ENCODE measurements at places on chromosomes 12 and 14.

GRCh38 chr12:119326341-119326740 is 8.2 kb upstream of the CCDC60 start:
- no peak for DNase-seq

DNA sequence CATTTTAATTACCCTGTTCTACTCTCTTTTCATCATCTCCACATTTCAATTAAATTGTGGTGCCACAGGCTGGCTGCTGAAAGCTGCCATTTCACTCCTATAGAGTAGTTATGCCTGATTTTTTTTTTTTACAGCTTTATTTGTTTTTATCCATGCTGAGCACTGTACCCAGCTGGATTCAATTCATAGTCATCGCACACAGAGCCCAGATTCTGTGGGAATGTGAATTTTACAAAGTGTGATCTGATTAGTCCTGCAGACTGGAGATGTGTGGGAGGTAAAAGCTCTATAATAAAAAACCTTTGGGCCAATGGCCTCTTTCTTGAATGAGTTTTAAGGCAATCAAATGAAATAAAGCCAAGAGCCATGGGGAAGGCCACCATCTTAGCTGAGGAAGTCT is 190.2 kb downstream of the ANO4 start:
- no peak for DNase-seq

DNA sequence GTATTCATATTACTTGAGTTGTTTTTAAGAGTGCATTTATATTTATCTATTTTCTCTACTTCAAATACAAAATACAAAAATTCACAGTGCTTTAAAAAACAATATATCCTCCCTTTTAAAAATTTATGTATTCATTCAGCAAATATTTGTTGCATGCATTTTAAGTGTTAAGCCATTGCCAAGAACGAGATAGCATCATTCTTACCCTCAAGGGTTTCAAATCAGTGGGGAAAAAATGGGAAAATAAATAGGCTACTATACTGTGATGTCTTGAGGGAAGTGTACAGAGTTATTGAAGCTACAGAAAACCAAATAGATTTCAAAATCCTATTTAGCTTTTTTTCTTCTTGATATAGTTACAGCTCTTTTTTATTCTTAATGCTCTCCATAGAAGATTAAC is 23.2 kb downstream of the MRPS35 start:
- no peak for DNase-seq

DNA sequence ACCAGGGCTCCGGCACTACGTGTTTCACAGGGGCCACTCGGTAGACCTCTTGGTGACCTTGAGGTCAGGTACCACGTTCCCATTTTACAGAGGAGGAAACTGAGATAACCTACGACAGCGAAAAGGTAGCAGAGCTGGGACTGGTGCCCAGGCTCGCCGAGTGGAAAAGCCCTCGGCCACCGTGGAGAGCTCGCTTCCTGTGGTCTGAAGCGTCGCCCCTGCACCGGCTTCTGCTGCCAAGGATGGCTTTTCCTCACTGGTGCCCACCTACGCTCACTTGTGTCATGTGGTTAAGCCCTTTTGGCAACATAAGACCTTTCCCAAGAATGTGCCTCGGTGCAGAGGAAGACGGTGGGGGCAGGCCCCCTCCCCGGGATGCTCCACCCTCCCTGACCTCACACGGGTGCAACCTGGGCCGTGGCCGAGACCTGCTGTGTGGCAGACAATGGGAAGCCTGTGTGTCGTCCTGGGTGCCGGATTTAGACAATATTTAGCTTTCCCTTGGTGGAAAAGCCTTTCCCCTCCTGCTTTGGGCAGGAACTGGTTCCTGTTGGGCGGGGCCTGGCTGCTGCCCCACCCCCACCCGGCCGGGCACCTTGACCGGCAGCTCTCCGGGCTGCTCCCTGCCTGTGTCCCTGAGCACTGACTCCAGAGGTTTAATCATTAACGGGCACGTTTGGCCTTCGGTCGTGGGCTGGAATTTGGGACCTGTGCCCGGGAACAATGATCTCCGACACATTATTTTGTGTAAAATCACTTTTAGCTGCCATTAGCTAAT is 32.4 kb upstream of the PPP1R13B start:
- DNase-seq, result no peak

- no peak for DNase-seq
Observed at GRCh38 chr12:96375841-96376604, 24.2 kb downstream of the CDK17 start.

GRCh38 chr14:51735851-51736250 is 84.1 kb downstream of the FRMD6 start:
- no peak for DNase-seq

DNA sequence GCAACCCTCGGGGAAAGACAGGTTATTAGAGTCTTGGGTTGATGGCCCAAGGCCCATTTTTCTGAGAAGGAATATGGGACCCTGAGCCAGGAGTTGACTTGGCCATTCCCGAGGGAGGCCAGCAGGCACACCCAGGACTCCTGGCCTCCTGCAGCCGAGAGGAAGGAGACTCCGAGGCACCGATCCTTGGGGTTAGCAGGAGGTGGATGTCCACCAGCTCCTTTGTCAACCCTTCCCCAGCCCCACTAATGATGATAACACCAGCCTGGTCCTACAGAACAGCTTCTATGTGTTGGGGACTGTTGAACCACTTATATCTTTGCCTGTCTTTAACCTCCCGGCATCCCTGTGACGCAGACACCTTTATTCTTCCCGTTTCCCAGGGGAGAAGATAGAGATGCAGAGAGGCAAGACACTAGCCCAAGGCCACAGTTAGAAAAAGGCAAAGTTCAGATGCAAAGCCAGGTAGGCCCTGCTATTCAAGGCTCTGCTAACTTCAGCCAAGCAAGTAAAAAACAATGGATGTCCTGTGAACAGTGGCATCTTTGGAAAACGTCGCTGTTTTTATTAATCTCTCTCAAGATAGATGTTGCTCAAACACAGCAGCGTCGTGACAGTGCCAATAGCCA is 767.3 kb upstream of the TBX3 start:
- no peak for DNase-seq

DNA sequence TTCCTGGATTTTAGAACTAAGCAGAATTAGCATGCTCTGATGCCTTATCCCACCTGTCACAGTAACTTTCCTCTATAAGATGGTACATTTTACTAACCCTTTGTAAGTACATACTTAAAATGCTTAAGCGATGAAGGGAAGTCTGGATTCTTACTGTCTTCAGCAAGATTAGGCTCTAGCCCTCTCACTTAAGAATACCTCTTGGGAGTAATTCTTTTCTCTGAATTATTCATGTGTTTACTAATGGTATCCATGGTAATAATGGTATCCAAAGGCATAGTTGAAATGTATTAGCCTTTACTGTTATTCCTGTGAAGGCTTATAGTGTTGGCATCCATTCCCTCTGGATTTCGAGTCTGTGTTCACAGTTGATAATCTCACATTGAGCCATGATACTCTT is 176.9 kb downstream of the MON2 start:
- DNase-seq, result no peak

DNA sequence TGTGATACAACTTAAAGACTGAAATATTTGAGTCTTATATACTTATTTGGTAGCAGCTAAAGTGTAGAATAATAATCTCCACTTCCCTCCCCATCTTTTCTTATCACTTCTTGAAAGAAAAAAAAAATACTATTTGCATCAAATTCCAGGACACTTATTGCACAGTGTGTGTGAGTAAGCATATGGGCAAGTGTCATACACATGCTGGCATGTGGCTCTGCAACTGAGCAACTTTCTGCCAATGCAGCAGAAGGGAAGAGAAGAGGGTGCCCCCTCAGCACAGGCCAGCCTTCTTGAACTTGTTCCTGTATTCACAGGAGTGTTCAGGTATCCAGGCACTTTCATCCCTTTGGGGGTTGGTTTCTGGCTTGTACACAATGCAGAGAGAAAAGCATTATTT is 145.8 kb downstream of the CPNE8 start:
- no peak for DNase-seq

Measured in NCI-H82 (cell line).